RCC 7860 (cell line): ENCODE measurements at places on chromosomes 2 and 18.

GRCh38 chr2:241018051-241018891 is 19.9 kb downstream of the SNED1 start:
- DNase-seq: no peak

DNA sequence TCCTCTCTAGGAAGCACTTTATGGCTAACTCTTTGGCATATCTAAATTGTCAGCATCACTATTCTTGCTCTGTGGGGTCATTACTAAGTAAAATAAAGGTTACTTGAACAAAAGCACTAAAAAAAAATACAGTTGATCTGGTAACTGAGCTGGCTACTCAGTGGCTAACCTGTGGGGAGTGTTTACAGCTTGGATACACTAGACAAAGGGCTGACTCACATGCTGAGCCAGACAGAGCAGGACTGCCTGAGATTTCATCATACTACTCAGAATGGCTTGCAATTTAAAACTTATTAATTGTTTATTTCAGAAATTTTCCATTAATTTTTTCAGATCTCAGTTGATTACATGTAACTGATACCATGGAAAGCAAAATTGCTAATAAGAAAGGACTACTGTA is 1690.4 kb upstream of the SLC39A10 start:
- peak; percentile 54 for DNase-seq

DNA sequence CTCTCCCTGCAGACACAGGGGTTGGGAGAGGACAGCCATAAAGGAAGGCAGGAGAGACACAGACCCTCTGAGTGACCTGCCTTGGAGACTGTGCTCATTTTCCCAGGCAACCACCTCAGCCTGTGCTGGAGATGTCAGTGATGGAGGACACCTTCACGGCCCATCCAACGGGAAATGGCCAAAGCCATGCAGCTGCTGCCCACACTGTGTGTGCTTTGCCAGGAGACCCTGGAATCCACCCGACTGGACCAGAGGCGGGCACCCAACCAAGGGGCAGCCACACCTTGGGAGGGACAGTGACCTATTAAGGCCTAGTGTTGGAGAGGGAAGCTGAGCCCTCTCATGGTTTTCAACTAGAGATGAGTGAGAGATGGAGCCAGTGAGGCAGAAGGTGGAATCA is 192.5 kb downstream of the SMAD2 start:
- DNase-seq: no peak

GRCh38 chr2:85662899-85663593 is 5.0 kb downstream of the SFTPB start:
- DNase-seq: peak; percentile 96

GRCh38 chr2:132477962-132478361 is 61.4 kb downstream of the GPR39 start:
- no peak for DNase-seq

DNA sequence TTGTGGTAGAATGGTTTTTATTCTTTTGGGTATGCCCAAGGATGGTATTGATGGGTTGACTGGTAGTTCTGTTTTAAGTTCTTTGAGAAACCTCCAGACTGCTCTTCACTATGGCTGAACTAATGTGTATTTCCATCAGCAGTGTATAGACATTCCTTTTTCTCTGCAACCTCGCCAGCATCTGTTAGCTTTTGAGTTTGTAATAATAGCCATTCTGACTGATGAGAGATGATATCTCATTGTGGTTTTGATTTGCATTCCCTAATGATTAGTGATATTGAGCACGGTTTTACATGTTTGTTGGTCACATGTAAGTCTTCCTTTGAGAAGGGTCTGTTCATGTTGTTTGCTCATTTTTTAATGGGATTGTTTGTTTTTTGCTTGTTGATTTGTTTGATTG is 1348.7 kb upstream of the NXPH2 start:
- DNase-seq: no peak

- no peak for DNase-seq
Measured at GRCh38 chr18:1018181-1018681, 113.6 kb downstream of the ADCYAP1 start.

DNA sequence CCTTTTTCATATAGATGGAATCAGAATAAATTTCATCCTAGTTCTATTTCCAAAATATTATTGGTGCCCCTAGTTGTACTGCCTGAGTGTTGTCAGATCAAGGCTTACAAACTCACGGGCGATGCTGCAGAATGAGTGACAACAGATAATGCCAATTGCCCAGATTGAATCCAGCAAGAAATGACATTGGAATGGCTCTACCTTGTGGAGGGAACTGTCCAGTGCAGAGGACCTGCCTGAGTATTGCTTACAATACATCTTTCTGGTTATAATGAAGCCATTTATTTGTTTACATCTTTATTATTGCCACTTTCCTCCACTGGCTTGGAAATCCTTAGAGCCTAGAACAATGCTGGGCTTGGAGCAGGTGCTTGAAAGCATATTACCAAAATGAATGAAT is 7.8 kb upstream of the IL1R2 start:
- DNase-seq: peak; percentile 11

- DNase-seq: no peak
Measured at GRCh38 chr2:217851191-217852020, 151.4 kb downstream of the TNS1 start.

- no peak for DNase-seq
Measured at GRCh38 chr2:170716851-170717598, 1.9 kb downstream of the SP5 start.

- no peak for DNase-seq
Measured at GRCh38 chr2:231476920-231477319, 12.6 kb upstream of the NCL start.

GRCh38 chr2:223897669-223898330 is 47.3 kb downstream of the WDFY1 start:
- DNase-seq: no peak

- peak; percentile 64 for DNase-seq
Measured at GRCh38 chr18:59516356-59517155, 157.5 kb upstream of the LMAN1 start.

DNA sequence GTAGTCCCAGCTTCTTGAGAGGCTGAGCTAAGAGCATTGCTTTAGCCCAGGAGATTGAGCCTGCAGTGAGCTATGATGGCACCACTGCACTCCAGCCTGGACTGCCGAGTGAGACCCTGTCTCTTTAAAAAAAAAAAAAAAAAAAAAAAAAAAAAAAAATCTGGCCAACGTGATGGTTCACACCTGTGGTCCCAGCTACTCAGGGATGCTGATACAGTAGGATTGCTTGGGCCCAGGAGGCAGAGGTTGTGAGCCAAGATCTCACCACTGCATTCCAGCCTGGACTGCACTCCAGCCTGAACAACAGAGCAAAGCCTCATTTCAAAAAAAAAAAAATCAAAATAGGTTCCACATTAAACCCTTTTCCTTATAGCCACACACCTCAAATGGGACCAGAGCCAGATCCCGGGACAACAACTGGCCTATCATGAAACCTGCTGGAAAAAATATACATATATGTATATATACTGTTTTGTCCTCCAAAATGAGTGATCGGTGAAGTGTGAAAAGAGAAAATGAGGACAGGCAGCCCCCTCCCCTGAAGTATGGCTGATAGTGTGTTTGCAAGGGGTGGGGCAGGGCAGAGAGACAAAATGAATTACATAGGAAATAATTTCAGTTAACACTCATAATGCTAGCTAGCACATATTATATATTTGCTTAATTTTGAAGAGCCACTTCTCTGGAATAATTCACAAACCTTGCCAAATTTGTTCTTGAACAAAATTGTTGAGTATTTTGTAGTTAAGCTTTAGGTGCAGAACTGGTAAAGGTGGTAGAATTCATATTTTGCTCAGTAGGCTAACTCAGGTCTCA is 22.9 kb downstream of the MAPRE2 start:
- no peak for DNase-seq

- DNase-seq: no peak
Measured at GRCh38 chr2:202494300-202495229, 118.4 kb downstream of the BMPR2 start.

DNA sequence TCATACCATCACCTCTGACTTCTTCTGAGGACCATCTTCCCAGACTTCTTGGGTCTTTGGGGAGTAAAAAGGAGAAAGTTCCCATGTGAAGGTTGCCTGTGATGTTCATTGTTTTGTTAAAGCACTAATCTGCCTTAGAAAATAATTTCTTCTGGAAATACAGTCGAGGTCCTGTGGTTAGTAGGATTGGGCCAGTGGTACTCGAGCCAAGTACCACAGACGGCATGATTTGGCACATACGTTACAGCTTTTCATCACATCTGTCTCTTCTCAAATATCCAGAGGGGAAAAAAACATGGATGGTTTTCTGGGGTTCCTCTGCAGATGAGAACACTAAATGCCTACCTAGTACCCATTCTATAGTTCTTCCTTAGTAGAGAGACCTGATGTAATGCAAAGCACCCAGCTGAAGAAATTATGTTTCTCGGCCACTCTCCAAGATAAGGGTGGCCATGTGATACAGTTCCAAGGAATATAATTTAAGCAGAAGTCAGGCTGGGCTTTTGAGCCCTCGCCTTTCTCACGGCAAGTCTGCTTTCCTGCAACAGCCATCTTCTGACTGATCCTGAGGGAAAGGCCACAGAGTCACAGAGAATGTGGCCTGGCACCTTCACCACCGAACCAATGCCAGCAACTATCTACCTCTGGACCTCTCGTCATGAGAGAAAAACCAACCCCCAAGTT is 161.0 kb downstream of the RNF152 start:
- no peak for DNase-seq

DNA sequence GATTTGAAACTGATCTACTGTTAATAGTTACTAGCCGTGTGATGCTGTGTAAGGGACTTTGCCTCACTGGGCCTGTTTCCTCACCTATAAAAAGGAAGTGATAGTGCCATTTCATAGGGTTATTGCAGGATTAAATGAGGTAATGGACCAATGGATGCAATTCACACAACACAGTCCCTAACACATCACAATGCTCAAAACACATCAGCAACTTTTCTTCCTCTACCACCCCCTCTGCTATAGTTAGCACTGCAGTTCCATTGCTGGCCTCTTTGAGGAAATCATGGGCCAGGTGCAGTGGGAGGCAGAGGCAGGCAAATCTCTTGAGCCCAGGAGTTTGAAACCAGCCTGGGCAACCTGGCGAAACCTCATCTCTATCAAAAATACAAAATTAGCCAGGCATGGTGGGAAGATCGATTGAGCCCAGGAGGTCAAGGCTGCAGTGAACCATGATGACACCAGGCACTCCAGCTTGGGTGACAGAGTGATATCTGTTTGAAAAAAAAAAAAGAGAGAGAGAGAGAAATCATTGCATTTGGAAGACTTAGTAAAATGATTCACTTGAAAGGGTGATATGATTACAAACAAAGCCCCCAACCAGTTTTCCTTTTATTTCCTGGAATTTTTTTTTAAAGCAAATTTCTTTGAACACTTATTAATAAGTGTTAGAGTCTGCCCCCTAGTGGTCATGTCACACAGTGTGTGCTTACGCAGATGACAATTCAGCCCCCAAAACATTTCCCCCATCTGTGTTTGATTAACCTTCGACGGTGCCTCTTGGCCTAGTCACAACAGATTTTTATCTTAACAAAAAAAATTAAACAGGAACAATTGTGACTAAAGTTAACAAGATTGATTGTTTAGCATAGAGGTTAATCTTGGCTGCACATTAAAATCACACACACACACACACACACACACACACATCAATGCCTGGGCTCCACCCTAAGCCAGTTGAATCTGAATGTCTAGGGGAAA is 88.6 kb upstream of the BCL11A start:
- peak; percentile 9 for DNase-seq

DNA sequence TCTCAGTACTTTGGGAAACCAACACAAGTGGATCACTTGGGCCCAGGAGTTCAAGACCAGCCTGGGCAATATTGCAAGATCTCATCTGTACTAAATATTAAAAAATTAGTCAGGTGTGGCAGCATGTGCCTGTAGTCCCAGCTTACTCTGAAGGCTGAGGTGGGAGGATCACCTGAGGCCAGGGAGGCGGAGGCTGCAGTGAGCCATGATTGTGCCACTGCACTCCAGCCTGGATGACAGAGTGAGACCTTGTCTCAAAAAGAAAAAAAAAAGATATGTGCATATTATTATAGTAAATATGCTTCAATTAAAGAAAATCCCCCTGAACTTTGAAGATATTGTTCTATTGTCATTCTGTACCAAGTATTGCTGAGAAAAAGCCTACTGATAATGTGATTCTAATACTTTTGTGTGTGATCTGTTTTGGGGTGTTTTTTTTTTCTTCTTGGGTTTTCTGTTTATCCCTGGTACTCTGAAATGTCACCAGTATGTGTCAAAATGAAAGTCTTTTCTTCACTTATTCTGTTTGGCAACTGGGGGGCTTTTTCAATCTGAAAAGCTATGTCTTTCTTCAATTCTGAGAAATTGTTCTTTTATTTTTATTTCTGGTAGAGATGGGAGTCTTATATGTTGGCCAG is 13.2 kb downstream of the NEURL3 start:
- no peak for DNase-seq

- DNase-seq: peak; percentile 58
Measured at GRCh38 chr2:177244244-177244771, 20.2 kb downstream of the NFE2L2 start.

- DNase-seq: peak; percentile 10
Measured at GRCh38 chr2:17979707-17980106, 101.2 kb downstream of the KCNS3 start.

GRCh38 chr2:204946892-204947291 is 401.6 kb downstream of the PARD3B start:
- no peak for DNase-seq

- DNase-seq: no peak
Measured at GRCh38 chr2:114699423-114699944, 257.0 kb downstream of the DPP10 start.

DNA sequence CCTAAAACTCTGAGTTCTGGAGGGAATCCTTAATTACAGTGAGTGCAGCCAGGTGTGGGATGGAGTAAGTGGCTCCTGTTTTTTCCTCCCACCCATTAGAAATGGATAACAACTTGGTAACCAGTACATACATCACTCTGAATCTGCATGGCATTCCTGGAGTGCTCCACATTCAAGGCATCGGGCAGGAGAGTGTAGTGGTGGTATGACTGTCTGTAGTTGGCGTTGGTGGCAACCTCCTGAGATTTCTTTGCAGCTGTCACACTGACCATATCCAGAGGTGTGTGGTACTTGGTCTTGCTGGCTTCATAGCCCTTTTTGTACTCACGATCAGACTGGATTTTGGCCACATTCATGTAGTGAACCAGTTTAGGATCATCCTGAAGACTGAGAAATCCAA is 68.3 kb downstream of the NEB start:
- no peak for DNase-seq

DNA sequence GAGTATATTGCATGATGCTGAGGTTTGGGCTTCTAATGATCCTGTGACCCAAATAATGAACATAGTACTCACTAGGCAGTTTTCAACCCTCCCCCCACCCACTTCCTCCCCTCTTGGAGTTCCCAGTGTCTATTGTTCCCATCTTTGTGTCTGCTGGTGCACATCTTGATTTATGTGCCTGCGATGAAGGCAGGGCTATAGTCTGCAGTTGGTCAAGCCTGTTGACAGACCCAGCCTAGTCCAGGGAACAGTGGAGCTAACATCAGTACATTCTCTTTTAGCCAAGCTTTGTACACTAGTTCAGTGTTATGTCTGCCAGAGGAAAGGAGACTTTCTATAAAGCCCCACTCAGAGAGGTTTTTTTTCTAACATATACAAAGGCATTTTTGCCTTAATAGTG is 287.6 kb downstream of the CPS1 start:
- DNase-seq: no peak
